ENCODE measurements at places on chromosomes 1 and 21.
A peak's percentile ranks its signal among the peaks of the same experiment; 100 is the strongest.

DNA sequence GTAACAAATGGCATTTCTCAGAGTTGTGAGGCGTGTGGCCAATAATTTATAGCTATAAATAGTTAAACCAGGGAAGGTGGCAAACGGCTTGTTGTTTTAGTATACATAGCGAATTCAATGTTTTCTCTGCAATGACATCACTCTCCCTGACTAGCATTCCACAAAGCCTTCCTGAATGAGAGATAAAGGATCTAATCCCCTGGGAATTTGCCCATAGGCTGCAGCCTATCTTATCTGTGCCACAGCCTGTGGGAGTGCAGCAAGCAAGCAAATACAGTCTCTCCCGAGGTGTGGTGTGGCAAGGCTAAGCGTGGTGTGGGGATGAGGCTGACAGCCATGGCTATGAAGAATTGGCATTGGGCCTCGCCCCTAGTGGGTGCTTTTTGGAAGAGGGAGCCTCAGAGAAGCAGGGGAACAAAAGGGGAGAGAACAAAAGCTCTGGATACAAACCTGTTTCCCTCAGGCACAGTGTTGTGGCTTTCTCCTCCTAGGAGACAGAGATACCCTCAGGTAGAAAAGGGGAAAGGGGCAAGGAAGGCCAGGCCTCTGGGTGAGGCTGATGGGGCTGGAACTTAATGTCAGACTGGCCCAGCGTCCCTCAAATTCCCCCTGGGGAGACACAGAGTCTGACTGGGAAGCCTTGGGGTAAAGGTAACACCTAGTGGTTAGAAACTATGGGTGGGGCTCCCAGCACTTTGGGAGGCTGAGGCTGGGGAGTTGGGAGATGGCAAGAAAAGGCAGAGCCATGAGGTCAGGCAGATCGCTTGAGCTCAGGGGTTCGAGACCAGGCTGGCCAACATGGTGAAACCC, 8.9 kb downstream of the TAGLN2 start:
- no peak for DNase-seq

GRCh38 chr1:160096274-160097116, 1.9 kb downstream of the IGSF8 start:
- DNase-seq: no peak

DNA sequence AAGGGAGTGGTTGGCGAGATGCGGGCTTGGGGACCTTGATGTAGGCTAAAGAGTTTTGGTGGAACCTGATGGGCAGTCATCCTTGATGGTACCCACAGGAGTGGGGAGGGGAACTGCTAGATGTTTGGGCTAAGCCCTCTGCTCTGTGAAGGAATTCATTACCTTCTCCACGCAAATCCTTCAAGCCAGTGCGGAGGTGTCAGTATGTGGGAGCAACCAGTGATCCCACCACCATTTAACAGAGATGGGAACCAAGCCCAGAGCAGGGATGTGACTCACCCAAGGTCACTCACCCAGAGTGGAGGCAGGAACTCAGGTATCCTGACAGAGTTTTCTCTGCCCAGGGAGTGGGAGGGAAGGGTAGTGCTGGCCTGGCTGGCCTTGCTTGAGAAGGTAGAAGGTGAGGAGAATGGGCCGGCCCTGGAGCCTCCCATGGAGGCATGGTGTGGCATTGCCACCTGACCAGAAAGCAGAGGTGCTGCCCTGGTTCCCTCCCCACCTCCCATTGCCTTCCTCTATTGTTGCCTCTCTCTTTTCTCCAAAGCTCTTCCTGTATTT, 51.2 kb upstream of the STUM start:
- DNase-seq: no peak

DNA sequence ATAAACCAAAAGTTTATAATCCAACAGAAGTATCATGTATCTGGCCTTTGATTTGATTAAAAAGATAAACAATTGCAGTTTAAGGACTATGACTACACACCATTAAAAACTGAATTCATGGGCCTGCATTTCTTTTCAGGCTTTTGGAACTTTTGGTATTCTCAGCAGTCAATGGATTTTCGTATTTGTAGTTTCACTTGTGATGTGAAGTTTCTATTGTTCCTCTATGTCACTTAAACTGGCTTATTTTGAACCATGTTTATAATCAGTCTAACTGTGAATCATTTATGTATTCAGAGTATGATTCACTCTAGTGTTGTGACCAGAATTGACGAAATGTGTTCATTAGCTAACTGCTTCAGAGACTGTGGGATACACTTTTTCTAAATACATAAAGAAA, 132.9 kb downstream of the COQ8A start:
- no peak for DNase-seq

DNA sequence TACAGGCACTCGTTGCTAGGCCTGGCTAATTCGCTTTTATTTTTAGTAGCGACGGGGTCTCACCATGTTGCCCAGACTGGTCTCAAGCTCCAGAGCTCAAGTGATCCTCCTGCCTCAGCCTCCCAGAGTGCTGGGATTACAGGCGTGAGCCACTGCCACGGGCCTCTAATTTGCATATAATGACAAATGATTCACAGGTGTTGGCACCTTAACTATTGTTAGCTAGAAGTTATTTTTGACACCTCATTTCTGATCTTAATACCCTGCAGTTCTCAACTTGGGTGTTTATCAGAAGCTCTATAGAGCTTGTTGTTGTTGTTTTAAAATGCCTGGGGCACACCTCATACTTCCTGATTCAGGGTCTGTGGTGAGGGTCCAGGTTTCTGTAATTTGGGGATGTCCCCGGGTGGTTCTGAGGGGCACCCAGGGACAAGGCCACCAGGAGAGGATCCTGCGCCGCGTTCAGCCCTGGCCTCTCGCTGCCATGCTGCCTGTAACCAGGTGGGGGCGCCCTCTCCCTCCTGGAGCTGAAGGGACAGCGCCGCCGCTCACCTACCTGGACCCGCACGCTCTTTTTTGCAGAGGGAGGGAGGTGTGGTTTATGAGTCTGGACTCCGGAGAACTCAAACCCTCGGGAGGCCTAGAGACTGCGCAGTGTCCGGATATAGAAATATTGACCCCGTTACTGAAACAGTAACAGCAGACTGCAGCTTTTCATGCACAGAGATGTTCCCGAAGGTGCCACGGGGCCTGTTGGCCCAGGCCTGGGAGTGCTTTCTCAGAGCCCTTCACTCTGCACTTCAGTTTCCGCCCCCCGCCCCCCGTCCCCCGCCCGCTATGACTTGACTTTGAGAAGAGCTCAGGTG, 23.0 kb upstream of the NEK2 start:
- DNase-seq: peak; percentile 71

DNA sequence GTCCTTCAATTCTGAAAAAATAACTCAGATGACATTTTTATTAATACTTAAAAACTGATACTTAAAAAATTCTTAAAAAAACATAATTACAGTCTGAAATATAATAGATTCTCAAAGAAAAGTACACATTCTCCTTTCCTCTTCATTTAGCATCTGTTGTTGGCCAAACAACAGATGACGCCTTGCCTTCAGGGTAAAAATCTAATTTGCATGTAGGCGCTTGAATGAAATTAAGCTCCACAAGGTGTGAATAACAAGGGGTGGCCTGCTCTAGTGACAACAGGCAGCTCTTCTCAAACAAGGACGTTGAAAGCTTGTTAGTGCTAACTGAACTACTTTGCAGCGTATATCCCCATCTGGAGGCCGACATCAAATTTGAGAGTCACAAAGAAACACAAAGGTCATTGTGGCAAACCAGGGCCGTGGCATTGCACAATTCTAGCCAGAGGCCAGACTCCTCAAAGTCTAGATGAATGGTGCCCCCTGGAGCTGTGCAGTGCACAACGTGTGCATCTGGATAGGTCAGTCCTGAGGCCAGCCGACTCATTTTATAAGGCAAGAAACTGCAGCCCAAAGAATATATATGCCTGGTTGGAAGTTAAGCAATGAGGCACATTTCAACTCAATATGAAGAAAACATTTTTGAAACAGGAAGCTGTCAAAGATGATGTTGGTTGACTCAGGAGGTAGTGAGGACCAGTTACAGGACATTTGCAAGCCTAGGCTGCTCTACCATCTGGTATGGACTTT, 459.2 kb upstream of the RUNX1 start:
- no peak for DNase-seq

GRCh38 chr1:170686291-170686690, 22.4 kb downstream of the PRRX1 start:
- no peak for DNase-seq

DNA sequence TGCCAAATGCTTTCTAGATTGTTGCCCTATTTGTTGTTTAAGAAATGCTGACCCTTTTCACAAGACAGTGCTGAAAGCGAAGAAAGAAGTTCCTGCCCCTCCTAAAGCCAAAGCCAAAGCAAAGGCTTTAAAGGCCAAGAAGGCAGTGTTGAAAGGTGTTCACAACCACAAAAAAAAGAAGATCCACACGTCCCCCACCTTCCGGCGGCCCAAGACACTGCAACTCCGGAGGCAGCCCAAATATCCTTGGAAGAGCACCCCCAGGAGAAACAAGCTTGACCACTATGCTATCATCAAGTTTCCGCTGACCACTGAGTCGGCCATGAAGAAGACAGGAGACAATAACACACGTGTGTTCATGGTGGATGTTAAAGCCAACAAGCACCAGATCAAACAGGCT, 55.7 kb downstream of the PSMG1 start:
- no peak for DNase-seq

- DNase-seq: no peak
Observed at GRCh38 chr1:233127157-233127556, 168.4 kb downstream of the PCNX2 start.

DNA sequence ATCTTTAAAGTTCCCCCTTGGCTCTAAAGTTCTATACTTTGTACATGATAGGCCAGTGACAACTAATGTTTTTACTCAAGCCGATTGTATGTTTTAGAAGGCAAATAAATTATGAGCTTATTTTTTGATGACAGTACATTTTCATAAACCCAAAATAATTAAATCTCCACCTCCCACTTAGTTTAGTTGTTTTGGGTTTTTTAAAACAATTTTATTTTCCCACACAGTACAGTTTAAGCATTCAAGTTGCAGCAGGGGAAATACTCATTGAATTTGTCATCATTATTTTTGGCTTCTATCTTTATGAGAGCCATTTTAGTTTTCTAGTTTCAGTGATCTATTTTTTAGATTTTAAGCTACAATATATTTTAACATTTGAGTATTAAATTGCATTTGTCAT, 93.6 kb downstream of the OLFML2B start:
- no peak for DNase-seq

DNA sequence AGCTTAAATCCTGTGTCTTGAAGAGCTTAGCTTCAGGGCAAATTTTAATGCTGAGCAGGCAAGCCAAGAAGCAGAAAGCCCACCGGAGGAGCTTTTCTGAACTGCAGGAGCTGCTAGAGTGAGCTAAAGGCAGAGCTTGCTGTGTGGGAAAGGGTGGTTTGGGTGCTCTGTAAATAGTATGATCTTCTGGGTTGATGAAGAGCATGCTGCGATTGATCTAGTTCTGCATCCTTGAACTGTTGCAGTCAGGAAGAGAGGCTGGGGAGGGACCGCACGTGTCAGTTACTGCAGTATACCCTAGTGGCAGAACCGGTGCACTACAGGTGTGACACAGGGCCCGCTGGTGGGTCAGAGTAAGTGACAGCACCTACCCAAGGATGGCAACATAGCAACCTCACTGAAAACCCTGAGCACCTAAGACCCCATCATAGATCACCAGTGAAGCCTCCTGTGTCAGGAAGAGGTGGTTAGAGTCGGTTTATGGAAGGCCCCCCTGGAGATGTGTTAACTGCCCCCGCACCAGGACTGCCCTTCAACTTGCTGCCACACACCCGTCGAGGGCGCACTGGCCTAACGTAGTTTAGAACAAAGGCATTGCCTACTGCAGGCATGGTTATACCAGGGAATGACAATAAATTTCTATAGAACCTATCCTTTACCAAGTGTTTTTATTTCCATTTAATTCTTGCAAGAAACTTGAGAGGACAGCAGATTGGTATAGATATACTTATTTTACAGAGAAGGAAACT, 146.0 kb upstream of the KIAA0040 start:
- peak; percentile 18 for DNase-seq

- no peak for DNase-seq
Observed at GRCh38 chr1:66214901-66215300, 319.1 kb upstream of the SGIP1 start.

DNA sequence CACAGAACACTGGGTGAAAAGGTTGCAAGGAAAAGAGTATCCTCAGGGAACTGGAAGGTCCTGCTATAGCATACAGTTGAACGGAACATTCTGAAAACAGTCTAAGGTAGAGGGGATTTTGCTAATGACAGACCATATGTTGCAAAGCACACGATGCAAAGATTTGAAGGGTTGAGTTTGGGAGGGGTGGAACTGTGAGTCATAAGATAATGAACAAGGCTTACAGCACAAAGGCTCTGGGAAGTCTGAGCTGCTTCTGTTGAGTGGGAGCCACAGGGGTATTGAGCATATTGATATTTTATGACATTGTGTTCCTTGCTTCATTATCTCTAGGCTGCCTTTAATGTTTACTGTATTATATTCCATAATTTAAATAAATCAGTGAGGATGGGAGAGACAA, 104.9 kb downstream of the PLPPR4 start:
- no peak for DNase-seq

DNA sequence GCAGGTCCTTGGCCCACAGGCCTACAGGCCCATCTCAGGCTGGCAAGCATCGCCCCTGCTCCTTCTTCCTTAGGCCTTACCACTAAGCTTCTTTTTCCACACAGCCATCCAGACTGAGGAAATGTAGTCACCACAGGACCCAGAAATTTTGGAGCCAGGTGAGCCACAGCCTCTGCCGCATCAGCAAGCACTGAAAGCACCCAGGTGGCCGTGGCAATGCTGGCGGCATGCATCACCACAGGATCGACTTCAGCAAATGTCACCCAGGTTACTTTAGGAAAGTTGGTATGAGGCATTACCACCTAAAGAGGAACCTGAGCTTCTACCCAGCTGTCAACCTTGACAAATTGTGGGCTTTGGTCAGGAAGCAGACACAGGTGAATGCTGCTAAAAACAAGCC, 11.6 kb downstream of the PIGM start:
- no peak for DNase-seq

GRCh38 chr1:198465201-198466144, 75.0 kb downstream of the ATP6V1G3 start:
- DNase-seq: no peak

DNA sequence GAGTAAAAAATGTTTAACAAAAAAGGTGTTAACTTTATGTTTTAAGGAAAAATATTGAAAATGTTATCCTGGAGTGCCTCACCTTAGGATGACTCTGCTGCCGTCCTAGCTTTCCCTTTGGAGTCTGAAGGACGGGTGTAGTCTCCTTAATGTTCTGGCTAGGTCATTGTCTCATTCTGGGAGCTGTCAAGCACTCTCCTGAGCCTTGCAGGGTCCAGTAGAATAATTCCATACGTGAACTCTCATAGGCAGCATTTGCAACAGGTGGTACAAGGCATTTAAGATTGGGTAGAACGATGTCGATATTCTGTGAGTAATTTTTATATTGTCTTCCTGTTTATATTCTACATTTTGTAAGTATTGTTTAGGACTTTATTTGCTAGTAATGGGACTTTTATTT, 283.6 kb upstream of the C1orf105 start:
- no peak for DNase-seq

Measured in GM12892 (cell line).